Activated CD8-positive, alpha-beta memory T cell treated with anti-CD3 and anti-CD28 coated beads for 4 hours (primary cell): ENCODE measurements at places on chromosomes 5 and 9.
A peak's percentile ranks its signal among the peaks of the same experiment; 100 is the strongest.

DNA sequence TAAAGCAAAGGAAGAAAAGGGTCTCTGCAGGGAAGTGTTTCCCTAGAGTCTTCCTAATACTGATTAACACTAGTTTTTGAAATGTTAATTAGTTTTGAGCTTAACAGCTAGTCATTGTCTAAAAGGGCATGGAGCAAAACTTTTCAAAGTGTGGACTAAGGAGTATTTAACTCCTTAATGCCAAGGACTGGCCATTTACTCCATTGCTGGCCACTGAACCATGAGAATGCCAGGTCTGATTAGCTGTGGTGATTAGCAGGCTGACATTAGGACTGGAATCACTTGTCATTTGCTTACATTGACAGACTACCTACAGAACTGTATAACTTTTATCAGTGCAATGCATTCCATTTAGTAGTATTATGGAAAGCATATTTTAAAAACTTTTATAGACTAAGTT is 987.0 kb downstream of the NR2F1-AS1 start:
- no peak for DNase-seq

- DNase-seq, result no peak
Measured at GRCh38 chr9:3471883-3472282, 53.9 kb downstream of the RFX3 start.

DNA sequence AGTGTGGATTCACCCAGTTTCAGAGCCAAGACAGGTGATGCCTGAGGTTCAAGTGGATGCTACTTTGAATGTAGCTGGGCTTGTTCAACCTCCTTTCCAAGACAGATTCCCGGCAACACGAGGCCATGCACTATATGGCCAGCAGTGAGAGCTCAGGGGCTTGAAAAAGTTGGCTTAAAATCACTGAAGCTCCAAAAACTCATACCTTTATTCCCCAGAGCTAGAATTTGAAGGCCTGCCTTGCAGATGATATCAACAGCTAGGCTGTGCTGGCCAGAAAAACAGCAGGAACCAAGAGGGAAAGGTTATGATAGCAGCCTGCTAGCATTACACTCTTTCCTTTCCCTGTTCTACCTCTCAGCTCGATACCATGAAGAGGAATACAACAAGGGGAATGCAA is 120.2 kb upstream of the DAB2 start:
- DNase-seq, result no peak

DNA sequence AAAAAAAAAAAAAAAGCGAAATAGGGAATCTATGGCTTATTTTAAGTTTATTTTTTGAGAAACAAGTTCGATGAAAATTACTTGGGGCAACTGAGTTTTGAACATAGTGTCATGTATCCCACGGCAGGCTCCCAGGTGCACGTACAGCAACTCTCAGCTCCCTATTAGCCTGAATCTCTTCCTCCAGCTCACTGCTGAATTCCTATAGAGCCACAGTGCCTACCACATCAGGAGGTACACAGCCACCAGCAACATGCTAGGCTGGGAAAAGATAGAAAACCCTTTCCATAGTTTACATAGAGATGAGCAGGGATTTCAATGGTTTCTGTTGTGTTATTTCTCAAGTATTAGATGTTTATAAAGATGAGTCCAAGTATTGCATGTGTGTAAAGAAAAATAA is 115.9 kb upstream of the RGMB start:
- DNase-seq, result no peak

DNA sequence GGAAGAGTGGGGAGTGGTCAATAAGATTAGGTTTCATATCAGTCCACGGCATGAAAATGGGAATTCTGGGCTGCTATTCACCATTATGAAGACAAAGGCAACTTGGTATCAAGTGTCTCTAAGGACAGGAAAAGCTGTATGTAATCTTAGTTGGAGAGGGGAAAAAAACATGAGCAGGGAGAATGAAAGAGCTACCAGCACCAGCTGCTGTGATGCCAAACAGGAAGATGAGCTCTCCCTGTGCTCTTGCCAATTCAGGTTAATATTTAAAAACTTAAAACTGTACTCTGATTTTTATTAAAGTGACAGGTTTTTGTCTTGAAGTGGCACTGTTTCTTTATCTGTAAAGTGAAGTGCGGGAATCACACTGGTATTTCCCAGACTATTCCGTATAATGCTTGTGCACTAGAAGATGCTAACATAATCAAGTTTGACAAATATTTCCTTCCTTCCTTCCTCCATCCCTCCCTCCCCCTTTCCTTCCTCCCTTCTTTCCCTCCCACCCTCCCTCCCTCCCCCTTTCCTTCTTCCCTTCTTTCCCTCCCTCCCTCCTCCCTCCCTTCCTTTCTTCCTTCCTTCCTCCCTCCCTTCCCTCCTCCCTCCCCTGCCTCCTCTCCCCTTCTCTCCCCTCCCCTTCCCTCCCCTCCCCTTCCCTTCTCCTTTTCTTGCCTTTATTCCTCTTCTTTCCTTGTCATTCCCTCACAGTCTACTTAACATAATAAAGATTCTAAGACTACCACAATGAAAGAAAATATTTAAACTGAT is 1383.0 kb upstream of the C9orf72 start:
- no peak for DNase-seq

DNA sequence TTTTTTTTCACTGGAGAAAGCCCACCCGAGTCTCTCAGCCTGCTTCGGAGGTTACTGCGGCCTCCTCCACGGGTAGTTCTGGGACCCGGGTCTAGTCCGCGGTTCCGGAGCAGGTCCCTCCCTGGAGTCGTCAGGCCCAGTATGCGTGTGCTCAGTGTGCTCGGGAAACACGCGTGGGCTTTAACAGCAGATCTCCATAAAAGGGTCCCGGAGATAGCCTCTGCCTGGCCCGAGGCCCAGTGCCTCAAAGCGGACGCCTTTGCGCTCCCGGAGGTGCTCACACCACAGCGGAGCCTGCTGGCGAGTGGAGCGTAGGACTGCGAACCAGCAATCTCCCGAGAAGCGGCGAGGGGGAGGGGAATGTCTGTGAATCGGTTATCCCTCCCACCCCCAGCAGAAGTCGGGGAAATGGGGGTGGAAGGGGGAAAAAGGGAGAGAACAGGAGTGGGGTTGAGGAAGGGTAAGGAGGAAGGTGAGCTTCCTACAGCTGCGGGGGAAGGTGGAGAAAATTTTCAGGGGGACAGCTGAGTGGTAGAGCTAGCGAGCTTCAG is 28.7 kb downstream of the CDKN2A start:
- DNase-seq, result no peak

GRCh38 chr9:123637606-123637944 is 281.6 kb downstream of the CRB2 start:
- no peak for DNase-seq

DNA sequence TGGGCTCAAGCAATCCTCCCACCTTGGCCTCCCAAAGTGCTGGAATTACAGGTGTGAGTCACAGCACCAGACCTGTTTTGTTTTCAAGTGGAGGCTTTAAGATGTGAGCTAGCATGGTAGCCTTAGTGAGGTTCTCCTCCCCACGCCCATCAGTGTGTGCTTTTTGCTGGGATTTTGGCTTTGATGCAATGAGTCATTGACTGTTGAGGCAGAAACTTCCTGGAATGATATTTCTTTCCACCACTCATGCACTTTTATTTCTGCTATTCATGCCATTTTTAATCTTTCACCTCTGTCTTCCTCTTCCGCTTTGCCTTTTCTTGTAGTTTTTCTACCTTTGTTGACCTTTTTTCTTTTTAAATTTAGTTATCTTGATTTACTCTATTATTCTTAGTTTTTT is 4.2 kb upstream of the NFIL3 start:
- DNase-seq, result no peak

- no peak for DNase-seq
Measured at GRCh38 chr5:136037001-136037705, 8.4 kb downstream of the TGFBI start.

GRCh38 chr5:154221371-154221896 is 30.9 kb downstream of the GALNT10 start:
- DNase-seq, result no peak

DNA sequence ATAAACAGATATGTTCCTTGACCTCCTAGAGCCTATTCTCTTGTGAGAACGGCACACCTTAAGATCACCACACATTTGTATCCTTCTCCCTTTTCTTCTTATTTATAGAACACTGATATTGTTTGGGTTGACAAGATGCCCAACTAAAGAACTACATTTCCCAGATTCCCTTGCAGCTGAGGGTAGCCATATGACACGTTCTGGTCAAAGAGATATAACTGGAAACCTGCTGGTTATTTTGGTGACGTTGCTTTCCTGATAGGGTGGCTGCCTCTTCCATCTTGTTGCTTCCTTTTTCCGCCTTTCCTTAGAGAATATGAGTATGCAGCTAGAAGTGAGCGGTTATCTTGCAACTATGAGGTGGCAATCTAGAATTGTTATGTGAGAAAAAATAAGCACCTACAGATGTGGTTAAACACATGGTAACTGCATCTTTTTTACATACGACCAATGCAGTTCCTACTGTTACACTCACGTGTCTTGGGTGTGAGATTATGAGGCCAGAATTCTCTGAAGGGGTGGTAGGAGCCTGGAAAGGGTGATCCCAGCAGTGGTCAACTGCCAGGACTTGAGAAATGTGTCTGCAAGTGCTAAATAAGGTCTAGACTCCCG is 72.9 kb downstream of the SEC61B start:
- DNase-seq, result no peak

DNA sequence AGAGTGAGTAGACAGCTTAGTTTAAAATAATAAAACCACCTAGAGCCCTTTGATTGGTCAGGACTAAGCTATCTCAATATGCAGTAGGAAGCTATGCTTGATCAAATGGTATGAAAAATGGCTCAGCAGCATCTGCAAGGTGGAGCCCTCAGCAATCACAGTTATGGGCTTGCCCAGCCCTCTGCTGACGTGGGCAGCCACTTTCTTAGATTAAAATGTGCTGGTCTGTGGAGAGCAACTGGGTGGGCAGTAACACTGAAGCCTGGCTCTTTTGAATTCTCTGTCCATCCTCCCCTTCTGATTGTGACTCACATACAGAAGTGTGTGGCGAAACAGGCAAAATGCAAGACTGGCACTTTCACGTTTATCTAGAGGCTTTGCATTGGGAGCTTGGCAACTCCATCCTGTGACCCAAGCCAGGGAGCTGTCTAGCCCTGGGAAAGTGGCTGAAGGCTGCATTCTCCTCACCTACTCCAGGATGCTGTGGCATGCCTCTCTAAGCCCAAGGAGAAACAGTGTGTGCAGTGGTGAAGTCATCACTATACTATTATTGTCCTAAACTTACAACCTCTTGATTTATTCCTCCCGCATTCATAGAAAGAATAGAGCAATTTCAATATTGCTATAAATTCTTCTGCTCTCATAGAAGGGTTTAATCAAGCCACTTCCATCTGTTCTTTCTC is 61.1 kb downstream of the MED10 start:
- DNase-seq, result no peak

DNA sequence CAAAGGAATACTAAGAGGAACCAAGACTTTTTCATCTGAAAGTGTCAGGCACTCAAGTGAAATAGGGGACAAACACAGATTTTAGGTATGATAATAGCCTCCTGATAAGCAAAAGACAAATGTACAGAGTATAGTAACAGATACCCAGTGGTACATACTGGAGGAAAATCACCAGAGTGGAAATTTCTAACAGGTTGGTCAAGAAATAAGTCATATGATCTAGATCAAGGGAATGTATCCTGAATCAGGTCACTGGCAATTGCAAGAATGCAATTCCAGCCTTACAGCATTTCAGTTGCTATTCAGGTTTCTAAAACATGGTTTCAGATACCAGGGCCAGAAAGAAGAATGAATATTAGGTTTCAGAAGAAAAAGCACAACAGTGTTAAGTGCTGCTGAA is 82.2 kb upstream of the SLCO6A1 start:
- no peak for DNase-seq

DNA sequence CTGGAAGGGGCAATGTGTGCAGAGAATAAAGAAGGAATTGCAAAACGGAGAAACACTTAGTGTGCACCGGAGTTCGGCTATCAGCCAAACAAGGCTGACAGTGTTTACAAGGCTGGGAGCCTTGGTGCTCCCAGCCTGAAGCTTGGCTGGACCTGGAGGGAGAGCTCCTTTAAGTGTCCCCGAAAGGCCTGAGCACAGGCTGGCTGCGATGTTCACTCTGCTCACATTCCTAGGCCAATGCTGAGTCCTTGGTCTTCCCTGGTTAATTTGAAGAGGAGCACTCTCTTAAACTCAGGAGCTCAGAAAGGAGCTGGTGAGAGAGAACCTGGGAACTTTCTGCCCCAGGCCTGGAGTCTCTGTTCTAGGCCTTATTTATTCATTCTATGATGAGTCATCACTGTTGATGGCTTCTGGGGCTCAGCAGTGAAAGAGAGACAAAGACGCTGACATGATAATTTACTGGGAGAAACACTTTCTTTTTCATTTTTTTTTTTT is 88.6 kb upstream of the MYO10 start:
- DNase-seq, result no peak

DNA sequence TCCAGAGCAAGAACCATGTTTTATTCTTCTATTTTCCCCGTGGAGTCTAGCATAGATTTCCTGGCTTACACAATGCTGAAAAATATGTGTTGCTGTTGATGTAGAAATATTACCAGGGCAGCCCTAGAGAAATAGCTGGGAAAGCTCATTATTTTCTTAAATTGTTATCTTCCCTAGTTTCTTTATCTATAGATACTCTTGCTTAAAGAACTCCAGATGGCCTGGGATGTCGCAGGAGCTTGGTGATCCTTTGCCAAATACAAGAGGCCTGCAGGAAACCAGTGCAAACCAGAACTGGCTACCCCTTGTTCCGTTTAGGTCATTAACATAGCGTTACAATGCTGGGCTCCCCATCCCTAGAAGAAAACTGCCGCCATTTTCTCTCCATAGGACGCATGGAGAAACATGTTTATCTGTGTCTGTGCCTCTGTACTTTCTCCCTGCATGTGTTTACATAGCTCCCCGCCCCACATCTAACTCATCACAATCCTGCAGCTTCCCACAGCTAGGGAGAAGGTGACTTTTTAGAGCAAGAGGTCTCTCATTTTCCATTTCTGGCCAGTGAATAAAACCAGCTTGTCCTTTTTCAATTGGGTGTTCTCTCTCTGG is 6.4 kb downstream of the PRLR start:
- DNase-seq, result no peak

- no peak for DNase-seq
Measured at GRCh38 chr5:67693956-67694809, 497.6 kb upstream of the CD180 start.

- DNase-seq, result peak; percentile 70
Measured at GRCh38 chr5:35854248-35854647, 2.4 kb upstream of the IL7R start.

- DNase-seq, result no peak
Measured at GRCh38 chr5:169626779-169627178, 10.3 kb upstream of the DOCK2 start.

GRCh38 chr5:151707567-151707966 is 20.9 kb upstream of the SPARC start:
- no peak for DNase-seq

DNA sequence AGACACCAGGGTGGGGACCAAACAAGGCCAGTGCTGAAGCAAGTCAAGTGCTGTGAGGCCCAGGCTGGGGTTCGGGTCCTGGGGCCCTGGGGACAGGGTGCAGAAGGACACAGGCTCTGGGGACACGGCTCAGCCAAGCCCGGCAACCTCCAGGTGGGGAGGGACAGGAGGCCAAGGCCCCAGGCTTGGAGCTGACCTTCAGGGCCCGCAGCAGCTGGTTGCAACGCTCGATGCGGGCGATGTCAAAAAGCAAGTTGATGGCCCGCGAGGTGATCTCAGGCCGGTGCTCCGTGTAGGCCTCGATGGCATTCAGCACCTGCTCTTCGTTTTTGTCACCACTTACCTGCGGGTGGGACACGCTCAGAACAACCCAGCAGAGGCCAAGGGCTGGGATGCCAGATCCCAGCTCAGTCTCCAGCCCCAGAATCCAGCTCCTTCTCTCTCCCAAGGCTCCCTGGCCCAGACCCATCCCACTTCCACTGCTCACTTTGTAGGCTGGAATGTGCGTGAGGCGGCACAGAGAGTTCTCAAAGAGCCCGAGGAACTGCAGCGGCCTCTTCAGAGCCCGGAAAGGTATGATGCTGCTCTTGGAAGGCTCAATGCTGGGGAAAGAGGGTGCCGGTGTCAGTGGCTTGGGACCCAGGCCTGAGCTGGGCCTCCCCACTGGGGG is 20.7 kb downstream of the ZER1 start:
- no peak for DNase-seq
